NCI-H748 treated with DMSO at 0.1 percent for 48 hours (cell line): ENCODE measurements at places on chromosomes 16 and 17.

GRCh38 chr16:85416228-85417109 lies 196.7 kb upstream of the GSE1 start:
- DNase-seq, result peak; percentile 49

- DNase-seq, result peak; percentile 76
Measured at GRCh38 chr17:4986951-4987766, at the start of gene CAMTA2. Gene CAMTA2 (minus strand): TSS chr17:4987675. CDS start chr17:4986222, 1,453 bp downstream.

- no peak for DNase-seq
Measured at GRCh38 chr17:61221597-61222471, 177.8 kb upstream of the TBX2 start.

DNA sequence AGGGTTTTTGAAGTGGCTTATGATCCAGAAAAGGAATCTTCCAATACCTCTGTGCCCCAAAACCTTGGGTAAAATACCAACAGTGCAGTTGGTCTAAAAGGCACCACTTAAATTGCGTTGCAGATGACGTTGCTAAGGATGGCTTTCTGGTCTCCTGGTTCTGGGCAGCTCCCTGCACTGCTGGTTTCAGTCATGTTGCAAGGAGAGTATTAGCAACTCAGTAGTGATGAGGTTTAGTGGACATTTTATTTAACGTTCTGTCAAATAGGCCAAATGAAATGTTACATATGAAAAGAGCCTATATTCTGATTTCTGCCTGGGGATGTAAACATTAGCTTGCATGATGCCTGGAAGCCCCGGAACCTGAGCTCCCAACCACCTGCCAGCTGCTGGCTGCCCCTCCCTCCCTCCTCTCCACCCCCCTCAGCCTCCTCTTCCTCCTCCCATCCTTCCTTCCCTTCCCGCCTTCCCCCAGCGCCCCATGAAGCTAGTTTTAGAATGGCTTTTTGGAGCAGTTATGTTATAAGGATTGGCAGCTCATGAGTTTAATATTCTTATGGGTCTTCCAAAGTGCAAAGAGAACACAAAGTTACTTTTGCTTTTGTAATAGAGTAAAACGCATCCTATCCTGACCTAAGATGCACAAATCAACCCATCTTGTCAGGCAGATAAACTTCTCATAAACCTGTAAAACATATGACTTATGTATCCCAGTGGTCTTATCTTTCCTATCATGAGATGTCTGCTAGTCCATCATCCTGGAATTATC lies 20.7 kb downstream of the CD7 start:
- DNase-seq, result peak; percentile 17

GRCh38 chr16:27691721-27692120 lies 141.8 kb downstream of the KATNIP start:
- no peak for DNase-seq

- no peak for DNase-seq
Measured at GRCh38 chr17:13038931-13039665, 21.3 kb upstream of the ELAC2 start.

- no peak for DNase-seq
Measured at GRCh38 chr16:71479420-71479819, 9.7 kb downstream of the ZNF19 start.

DNA sequence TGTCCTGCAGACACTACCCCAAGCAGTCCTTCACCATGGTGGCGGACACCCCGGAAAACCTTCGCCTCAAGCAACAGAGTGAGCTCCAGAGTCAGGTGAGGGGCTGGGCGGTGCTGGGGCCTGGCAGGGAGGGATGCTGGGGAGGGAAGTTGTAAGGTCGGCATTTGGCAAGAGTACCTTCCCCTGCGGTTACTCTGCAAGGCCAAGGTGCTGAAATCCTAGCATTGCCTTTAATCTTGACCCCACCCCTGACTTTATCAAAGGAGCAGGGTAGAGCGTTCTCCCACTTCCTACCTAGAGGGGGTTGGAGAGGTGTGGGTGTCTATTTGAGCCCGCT lies 20.5 kb downstream of the LASP1 start:
- no peak for DNase-seq

DNA sequence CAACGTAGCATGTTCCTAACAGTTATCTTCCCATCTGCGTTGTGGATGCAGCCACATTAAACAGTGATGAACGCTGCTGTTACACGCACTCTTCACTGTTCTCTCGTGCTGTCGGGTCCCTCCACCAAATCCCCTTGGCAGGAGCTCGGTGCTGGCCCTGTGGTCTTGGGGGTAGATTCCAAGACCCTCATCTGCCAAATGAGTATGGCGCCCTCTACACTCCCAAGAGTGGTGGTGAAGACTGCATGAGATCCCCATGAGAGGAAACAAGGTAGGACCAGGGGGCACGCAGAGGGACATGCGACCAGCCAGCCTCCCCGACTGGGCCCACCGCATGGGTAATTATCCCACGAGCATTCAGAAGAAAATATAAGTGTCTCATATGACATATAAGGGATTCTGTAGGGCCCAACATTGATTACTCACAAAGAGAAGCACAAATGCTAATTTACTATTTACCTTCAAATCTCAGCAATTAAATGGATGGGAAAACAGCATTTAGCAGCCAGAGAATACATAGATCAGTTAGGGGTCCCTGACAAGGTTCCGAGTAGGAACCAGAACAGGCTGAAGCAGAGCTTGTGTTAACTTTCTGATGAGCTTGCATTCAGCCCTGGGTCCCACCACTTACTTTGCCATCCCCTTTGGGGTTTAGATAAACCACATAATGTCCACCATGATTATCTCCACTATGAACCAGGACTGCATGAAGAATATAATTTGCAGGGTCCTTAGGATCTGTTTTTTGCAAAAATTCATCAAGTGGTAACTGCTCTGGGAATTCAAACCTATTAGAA lies 23.8 kb downstream of the LITAFD start:
- no peak for DNase-seq

DNA sequence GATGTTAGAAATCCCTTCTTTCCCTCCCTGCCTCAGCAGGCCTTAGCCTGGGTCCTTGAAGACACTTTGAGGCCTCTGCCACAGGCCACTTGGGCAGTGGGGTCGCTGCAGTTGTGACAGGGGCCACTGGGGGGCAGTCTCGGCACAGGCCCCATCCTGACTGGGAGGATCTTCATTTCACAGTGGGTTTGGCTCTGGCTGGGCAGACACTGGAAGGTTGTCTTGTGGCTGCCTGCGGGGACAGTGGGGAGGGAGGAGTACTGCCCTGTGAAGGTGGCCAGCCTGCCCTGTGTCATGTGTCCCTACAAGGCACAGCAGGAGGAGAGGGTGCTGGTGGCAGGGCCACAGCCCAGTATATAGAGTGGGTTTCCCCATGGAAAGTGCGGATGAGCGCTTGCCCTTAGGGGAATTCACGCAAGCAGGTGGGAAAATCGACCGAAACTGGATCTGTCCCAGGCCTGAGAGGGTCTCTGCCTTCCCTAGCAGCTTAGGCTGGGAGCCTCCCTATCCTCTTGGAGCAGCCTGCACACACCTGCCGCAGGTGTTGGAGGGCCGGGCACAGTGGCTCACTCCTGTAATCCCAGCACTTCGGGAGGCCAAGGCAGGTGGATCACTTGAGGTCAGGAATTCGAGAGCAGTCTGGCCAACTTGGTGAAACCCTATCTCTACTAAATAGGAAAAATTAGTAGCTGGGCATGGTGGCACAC lies 28.8 kb downstream of the GINS2 start:
- DNase-seq, result no peak

GRCh38 chr17:61335105-61335844 lies 64.4 kb upstream of the TBX2 start:
- no peak for DNase-seq

- DNase-seq, result peak; percentile 44
Measured at GRCh38 chr17:32461853-32462617, 17.7 kb downstream of the PSMD11 start.

GRCh38 chr17:67270416-67270815 lies 25.4 kb upstream of the HELZ start:
- DNase-seq, result no peak

DNA sequence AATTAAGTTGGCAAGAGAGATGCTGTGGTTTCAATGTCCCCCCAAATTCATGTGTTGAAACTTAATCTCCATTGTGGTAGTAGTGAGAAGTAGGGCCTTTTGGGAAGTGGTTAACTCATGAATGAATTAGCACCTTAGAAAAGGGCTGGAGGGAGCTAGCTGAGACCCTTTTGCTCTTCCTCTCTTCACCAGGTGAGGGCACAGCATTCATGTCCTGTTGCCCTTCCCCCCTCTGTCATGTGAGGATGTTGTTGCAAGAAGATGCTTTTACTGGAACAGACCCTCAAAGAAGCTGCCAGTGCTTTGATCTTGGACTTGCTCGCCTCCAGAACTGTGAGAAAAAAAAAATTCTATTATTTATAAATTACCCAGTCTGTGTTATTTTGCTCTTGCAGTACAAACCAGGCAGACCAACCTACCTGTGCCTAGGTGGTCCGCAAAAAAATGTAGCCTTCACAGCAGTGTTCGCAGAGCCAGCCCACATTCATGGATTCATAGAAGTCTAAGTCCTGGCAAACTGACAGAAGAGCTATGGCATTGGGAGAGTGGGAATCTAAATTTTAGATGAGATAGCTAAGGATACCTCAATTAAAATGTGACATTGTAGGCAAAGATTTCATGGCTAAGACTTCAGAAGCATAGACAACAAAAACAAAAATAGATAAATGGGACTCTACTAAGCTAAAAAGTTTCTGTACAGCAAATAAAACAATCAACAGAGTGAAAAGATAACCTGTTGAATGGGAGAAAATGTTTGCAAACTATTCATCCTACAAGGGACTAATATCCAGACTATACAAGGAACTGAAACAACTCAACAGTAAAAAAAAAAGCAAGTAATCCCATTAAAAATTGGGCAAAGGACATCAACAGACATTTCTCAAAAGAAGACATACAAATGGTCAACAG lies 32.0 kb upstream of the ABCA5 start:
- DNase-seq, result peak; percentile 20

- DNase-seq, result no peak
Measured at GRCh38 chr17:58246781-58247180, 8.4 kb downstream of the LPO start.

- DNase-seq, result no peak
Measured at GRCh38 chr17:19311421-19312215, 50.9 kb downstream of the B9D1 start.

DNA sequence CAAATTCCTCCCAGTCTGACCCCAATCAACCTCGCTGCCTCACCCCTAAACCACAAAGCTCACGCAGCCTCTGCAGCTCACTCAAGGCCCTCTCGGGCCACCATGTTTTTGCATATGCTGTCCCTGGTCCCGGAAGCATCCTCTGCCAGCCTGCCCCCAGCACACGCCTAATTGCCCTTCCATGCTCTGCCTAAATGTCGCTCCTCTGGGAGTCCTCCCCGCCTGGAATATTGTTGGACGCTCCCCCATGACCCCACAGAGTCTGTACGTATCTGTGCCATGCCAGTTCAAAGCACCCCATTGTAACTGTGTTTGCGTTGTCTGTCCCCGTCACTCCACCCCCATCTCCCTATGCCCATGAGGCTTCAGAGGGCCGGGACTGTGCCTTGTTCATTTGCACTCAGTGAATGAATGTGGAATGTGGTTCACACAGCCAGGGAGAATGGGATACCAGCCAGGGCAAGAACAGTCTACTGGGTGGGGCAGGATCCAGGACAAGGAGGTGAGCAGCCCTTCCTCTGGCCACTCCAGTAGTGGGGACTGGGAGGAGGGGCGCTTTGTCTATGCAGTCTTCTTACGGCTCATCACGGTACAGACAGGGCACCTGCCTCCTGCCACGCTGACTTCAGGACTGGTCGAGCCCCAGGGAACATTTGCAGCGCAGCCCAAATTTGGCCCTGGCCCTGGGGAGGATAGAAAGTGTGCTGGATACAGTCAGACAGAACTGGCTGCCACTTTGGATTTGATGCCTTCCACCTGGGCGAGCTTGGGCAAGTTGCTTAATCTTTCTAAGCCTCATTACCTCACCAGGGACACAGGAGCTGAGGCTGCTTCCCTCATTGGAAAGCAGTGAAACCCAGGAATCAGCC lies 48.5 kb downstream of the NOS2 start:
- no peak for DNase-seq

GRCh38 chr17:66021757-66022156 lies 170.2 kb downstream of the CEP112 start:
- DNase-seq, result no peak

- DNase-seq, result peak; percentile 1
Measured at GRCh38 chr16:26070302-26071100, 378.7 kb downstream of the HS3ST4 start.

GRCh38 chr17:69525920-69526841 lies 111.7 kb downstream of the MAP2K6 start:
- peak; percentile 56 for DNase-seq

- no peak for DNase-seq
Measured at GRCh38 chr16:53087101-53087500, 32.3 kb downstream of the CHD9 start.

GRCh38 chr17:41649923-41650519 lies 25.6 kb upstream of the KRT17 start:
- no peak for DNase-seq

- DNase-seq, result no peak
Measured at GRCh38 chr16:55471448-55472097, 7.4 kb upstream of the MMP2 start.

DNA sequence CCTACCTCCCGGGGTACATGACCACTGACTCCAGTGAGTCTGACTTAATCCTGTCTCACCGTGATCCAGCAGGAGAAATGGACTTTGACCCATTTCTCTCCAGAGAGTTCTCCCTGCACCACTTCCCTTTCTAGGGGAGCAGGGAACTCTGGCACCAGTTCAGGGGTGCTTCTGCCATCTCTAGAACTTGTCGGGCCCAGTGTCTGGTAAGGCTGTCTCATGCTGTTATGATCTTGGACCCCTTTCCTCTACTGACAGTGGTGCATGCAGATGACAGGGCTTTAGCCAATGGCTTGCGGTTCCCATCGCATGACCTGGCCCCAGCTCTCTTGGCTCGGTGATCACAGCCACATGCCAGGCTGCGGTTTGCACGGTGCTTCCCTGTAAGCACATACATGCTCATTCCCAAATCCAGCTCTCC lies 62.0 kb downstream of the SLC39A11 start:
- DNase-seq, result no peak

GRCh38 chr17:8426094-8426720 lies 9.5 kb upstream of the NDEL1 start:
- no peak for DNase-seq

- no peak for DNase-seq
Measured at GRCh38 chr16:17275076-17276009, 195.4 kb downstream of the XYLT1 start.

DNA sequence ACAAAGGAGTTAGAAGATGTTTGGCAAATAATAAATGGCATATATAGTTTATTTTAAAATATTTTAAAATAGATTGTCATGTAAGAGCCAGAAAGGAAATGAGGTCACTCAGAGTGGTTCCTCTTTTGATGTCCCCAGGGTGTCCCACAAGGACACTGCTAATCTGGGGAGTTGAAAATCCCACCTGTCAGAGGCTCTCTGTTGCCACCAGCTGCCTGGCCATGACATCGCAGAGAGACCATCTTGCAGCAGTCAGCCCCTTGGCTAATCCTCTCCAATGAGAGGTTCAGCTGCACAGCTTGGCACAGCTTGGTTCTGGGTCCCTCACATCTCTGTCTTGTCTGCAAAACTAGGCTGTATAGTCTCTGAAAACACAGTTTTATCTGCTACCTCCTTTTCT lies 11.0 kb upstream of the RBFOX1 start:
- DNase-seq, result no peak

- no peak for DNase-seq
Measured at GRCh38 chr16:76474048-76474447, 196.8 kb downstream of the CNTNAP4 start.
